ENCODE measurements at places on chromosomes 1 and 21.

DNA sequence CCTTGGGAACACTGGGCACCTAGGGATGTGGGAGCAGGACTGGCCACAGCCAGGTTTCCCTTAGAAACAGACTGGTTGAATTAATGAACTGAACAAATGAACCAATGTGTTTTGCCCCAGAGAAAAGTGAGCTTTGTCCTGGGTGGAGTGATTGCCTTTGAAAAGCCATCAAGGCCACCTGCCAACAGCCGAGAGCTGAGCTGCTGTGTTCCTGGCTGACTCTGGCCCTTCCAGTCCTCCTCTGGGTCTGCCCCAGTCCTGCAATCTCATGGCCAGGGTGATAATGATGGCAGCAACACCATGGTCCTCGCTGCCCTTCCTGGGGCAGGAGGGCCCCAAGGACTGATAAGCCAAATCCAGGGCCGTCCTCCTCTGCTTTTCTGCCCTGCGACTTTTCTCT is 18.2 kb upstream of the GJA9 start:
- DNase-seq = no peak

DNA sequence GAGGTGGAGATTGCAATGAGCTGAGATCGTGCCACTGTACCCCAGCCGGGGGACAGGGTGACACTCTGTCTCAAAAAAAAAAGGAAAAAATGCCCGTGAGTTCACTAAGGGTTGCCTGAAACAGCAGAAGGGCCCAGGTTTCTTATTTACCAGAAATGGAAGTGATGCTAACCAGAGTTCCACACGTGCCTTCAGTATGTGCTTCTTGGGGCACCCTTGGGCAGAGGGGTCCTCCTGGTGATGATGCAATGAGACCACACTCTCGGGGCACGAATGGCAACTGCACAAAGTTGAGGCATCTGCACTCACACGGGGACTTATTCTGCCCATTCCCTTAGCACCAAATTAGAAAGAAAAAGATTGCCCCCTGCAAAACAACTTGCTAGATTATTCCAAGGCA is 29.2 kb downstream of the OLIG1 start:
- no peak for DNase-seq

DNA sequence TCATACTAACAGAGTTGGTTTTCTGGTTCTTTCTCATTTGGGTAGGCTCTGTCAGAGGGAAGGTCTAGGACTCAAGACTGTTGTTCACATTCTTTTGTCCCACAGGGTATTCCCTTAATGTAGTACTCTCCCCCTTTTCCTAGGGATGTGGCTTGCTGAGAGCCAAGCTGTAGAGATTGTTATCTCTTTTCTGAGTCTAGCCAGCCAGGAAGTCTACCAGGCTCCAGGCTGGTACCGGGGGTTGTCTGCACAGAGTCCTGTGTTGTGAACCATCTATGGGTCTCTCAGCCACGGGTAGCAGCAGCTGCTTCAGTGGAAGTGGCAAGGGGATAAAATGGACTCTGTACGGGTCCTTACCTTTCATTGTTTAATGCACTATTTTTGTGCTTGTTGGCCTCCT is 226.4 kb downstream of the LBR start:
- DNase-seq = peak; percentile 24

DNA sequence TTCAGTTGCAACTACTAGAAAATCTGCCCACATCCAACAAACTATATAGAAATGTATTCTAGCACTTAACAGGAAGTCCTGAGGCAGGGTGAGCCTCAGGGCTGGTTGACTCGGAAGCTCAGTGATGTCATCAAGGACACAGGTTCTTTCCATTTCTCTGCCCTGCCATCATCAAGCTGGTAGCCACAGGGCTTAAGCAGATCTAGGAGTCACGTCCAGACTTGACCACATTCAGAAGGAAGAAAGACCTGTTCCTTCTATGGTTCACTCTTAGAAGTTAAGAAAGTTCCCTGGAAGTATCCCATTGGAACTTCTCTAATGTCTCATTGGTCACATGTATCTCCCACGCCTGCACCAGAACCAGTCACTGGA is 438.1 kb downstream of the PRDM2 start:
- no peak for DNase-seq

DNA sequence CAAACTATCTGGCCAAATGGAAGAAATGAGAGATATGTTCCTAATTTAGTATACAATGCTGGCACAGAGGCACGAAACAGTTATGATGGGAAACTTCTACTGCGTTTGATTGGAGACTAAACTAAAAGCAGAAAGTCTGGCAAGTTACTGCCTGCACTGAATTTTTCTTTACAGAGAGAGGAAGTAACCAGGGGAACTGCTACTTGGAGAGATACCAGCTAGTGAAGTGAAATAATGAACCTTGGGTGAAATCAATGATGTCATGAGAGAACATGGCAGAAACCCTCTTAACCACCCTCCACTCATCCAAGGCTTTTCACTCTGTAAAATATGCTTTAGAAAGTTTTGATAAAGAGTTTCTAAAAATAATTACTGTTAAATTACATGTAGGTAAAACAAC is 29.3 kb downstream of the NIBAN1 start:
- DNase-seq = no peak

- no peak for DNase-seq
Measured at GRCh38 chr21:28579986-28580550, 412.6 kb downstream of the LTN1 start.

- DNase-seq = peak; percentile 31
Measured at GRCh38 chr1:180176965-180177364, 22.3 kb downstream of the QSOX1 start.

DNA sequence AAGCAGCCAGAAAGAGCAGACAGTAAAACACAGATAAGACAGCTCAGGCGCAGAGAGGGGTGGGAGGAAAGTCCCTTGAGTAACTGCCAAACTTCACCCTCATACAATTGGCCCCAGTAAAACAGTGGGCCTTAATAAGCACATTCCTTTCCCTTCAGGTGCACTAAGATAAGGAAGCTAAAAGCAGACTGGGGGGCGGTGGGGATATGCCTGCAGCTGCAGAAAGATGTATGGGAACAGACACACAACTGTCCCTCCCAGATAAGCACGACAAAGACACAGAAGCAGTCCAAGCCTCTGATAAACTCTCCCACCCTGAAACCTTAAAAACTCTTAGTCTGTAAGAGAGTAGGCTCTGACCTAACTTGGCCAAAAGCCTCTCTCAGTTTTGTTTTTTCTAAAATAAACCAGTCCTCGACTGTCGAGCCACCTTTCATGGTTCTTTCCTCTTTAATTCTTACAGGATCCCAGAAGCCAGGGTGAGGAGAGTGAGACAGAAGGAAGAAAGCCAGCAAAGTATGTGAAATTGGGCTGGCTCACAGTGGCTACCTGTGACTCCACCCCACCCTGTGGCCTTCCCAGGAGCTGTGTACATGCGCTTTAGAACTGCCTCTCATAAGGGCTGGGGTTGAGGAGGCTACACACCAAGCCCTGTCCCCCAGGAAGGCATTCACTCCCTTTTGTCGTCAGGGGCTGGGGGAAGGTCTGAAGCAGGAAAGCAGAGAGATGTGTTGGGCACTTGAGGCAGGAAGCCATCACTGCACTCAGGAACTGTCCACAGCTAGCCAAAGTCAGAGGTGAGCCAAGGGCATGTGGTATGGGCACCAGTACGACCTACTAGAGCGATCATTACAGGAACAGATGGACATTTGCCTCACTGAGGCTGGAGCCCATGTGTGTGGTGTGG is 4.6 kb downstream of the PGLYRP4 start:
- DNase-seq = peak; percentile 43

DNA sequence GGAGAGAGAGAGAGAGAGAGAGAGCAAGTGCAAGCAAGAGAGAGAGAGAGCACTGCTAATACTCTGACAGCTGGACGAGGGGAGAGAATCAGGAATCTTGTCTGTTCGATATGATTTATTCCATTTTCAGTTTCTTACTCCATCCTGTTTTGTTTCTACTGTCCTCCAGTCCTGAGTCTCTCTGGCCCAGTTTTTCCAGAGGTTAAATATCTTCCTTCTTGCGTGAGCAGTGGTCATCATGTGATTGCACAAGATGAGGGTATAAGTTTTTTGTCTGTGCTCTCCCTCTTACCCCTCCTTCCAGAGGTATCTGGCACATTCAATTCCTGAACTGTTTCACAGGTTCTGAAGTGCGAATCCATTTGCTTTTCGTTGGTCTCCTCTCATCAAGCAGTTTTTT is 16.8 kb downstream of the UBE2U start:
- no peak for DNase-seq

- DNase-seq = no peak
Measured at GRCh38 chr1:168939110-168939946, 167.2 kb upstream of the ATP1B1 start.

GRCh38 chr1:92791487-92792066 is 6.7 kb upstream of the EVI5 start:
- DNase-seq = no peak

- no peak for DNase-seq
Measured at GRCh38 chr21:36263797-36264196, 56.2 kb upstream of the MORC3 start.

DNA sequence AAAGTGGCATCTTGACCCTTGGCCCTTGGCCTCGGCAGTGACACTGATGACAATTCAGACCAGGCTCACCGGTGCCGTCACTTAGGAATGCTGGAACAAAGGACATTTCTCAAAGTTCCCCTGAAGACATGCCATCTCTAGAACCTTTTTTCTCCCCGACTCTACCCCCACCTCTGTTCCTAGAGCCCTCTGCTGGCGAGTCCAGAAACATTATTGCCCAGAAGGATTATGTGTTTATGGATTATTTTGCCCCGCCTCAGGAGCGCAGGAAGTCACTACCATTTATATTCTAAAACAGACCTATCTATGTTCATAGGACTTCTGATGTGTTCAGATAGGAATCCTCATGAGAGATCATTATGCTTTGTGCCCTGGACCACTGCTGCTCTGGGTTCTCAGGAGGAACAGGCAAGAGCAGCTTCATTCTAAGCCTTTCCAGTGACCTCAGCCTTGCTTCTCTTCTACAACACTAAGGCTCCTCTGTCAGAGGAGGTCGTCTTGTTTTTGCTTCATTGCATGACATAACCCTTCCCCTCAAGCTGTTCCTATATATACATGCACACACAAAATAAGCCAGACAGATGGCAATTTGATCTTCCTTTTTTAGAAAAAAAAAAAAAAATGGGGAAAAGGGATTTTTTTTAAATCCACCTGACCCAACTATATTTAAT is 12.4 kb upstream of the SHISA4 start:
- DNase-seq = no peak

DNA sequence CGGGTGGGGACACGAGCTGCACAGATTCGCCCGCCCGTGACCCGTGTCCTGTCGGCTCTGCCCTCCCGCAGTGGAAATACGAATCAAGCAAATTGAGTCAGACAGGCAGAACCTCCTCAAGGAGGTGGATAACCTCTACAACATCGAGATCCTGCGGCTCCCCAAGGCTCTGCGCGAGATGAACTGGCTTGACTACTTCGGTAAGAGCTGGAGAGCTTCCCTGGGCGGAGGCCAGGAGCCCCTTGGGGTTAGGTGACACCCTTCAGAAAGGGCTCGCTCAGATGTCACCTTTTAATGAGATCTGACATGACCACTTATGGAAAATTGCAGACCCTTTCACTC is 489 bp downstream of the CDCA8 start:
- peak; percentile 77 for DNase-seq

- DNase-seq = no peak
Measured at GRCh38 chr1:81453971-81454370, 346.8 kb upstream of the ADGRL2 start.

GRCh38 chr1:233735847-233736246 is 121.9 kb downstream of the KCNK1 start:
- DNase-seq = no peak

- peak; percentile 19 for DNase-seq
Measured at GRCh38 chr1:6745073-6745472, 40.2 kb upstream of the CAMTA1 start.

DNA sequence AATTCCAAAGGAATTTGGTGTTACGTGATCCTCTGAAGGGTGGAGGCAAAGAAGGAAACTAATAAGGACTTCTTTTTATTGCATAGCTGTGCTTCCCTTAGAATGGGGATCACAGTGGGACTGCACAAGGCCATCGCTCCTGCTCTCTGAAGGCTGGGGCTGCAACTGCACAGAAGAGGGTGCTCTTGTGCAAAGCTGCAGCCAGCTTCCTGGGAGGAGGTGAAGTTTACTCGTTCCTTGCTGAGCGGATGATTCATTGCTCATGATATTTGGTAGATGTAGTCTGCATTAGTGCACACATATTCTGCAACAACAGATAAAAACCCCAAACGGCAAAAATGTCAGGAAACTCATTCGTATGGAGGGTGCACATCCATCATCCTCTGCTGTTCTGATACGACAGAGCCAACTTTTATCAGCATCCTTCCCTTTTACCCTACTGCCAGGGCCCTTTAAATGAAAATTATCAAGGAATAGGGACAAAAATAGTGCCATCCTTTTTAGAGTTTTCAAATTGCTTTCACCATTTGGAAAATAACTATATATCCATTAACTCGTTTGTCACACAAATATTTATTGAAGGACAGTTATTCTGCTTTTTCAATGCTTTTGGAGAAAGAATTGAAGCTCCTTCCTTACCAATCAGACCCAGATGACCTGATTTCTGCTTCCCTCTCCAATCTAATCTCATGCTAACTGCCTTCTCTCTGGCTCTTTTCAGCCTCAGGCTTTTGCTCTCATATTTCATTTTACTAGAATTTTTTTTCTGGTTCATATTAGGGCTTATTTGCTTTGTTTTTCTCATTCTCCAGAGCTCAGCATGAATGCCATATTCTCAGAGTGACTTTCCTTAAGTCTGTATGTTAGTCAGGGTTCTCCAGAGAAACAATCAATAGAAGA is 263.6 kb downstream of the DUSP10 start:
- peak; percentile 82 for DNase-seq

DNA sequence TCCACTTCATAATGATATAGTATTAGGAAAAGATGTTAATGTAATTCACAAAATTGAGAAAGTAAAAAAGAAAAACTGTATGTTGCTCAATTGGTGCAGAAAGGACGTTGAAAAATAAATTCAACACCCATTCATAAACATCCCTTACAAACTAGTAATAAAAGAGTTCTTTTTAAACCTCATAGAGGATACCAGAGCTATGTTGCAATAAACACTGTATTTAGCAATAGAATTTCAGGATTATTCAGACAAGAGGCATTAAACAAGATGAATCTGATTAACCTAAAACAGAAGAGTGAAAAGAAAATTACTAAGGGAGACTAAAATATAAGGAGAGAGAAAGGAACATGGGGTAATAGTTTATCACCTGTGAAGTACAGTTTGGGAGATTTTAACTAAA is 154.8 kb downstream of the NTPCR start:
- DNase-seq = no peak

DNA sequence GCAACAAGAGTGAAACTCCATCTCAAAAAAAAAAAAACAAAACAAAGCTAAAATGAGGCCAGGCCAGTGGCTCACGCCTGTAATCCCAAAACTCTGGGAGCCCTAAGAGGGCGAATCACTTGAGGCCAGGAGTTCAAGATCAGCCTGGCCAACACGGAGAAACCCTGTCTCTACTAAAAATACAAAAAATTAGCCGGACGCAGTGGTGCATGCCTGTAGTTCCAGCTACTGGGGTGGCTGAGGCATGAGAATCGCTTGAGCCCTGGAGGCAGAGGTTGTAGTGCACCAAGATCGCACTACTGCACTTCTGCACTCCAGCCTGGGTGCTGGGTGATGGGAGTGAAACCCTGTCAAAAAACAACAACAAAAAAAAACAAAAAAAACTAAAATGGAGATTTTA is 191.2 kb upstream of the SGIP1 start:
- no peak for DNase-seq
